ENCODE measurements at places on chromosomes 1 and 21.

- no peaks in the 10 kb centered on the region for H3K27me3 ChIP-seq
- no peaks in the 10 kb centered on the region for H3K36me3 ChIP-seq
- no peak for DNase-seq
- H3K4me3 ChIP-seq, result no peak overlapping the region
- H3K4me1 ChIP-seq, result no peaks in the 10 kb centered on the region
- H3K27ac ChIP-seq, result no peak overlapping the region
Measured at GRCh38 chr1:168629466-168629865, 53.1 kb downstream of the XCL1 start.

DNA sequence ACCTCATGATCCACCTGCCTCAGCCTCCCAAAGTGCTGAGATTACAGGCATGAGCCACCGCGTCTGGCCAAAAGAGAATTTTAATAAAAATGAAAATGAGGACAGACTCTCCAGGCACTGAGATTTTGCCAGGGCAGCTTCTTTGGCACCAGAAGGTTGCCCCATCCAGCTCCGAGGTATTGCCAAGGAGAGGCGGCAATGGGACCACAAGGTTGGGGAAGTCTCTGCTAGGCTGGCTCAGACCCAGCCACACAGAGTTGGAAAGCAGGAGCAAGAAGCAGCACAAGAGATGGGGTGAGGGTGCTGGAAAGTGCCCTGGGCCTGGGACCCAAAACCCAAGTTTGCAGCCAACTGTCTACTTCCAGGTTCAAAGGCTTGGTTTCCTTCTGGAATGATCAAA is 200.9 kb downstream of the HHIPL2 start:
- no peaks in the 10 kb centered on the region for H3K36me3 ChIP-seq
- H3K27ac ChIP-seq, result no peak overlapping the region
- DNase-seq, result no peak

DNA sequence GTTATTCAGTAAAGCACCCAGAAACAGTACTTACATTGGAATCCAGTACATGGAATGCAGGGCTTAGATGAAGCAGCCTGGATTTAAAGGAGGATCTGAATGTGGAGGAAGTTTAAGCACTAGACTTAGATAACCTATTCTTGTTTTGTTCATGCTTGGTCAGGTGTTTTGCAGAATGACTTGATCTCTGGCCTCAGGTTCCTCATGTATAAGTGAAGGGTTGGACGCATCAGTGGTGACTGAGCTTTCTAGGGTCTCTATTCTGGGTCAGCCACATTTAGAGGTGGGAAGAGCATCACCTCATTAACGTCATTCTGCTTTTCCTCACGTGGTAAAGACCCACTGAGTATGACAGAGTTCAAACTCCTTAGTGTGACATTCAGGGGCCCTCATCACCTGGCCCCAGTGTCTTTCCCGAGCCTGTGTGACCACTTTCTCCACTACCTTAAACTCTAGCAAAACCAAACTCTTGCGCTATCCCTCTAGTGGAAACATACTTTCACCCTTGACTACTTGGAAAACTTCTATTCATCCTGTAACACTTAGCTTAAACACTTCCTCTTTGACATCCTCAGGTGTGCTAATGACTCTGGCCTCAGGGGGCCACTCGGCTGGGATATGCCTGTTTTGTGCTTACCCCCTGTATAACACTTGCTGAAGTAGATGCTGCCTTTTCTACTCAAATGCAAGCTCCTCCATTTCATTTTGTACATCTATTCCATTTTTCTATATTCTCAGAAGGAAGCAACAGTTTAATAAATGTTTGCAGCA is 871 bp upstream of the ERICH3 start:
- peaks cover 2% of the 10 kb centered on the region for H3K27me3 ChIP-seq
- H3K4me1 ChIP-seq, result no peaks in the 10 kb centered on the region
- no peak overlapping the region for H3K27ac ChIP-seq
- no peaks in the 10 kb centered on the region for H3K36me3 ChIP-seq

DNA sequence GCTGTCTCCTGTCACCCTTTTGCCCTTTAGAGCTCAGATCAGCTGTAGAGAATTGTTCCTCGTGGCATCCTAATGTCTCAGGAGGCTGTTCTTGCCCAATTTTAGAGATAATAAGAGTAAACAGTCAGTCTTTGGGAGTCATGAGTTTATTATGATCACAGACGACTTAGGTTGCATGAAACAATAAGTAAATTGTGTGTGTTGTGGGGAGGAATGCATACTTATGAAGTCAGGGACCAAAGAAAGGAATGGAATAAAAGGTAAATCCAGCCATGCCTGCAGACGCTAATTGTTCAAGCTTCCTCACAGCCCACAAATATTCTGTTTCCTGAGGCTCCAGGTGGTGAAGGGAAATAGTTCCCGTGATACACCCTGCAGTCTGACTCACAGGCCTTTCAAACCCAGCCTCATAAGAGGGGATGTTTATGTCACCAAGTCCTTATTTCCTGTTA is 897 bp downstream of the EPHX4 start:
- peaks cover 6% of the 10 kb centered on the region for H3K27me3 ChIP-seq
- peak; percentile 60 for DNase-seq
- H3K4me1 ChIP-seq, result peaks cover 4% of the 10 kb centered on the region

DNA sequence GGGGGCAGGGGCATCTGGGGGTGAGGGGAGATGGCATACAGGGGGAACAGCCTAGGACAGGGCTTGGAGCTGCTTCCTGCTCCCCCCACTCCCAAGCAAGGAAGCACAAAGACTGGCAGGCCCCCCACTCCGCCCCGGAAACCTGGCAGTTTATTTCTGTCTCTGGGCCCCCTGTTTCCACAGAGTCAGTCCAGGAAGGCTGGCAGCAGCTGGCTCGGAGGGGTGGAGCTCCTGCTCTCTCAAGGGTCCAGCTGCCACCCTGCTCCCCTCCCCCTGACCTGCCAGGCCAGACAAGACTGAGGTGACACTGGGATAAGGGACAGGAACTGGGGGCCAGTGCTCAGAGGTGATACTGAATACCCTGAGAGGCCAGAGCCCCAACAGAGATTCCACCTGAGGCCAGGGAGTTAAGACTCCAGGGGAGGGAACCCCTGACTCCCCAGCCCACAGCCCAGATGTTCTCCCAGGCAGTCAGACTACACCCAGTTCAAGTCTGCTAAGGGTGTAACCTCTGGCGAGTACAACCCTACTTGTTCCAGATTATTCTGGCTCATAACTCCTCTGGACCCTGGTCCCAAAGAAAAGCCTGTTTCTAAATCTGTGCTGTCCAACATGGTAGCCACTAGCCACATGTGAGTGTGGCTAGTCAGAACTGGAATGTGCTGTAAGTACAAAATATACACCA is 26.3 kb downstream of the AHDC1 start:
- no peaks in the 10 kb centered on the region for H3K27me3 ChIP-seq
- no peak overlapping the region for H3K4me3 ChIP-seq
- H3K27ac ChIP-seq, result peak overlapping the region; percentile 17
- DNase-seq, result no peak
- no peaks in the 10 kb centered on the region for H3K36me3 ChIP-seq

DNA sequence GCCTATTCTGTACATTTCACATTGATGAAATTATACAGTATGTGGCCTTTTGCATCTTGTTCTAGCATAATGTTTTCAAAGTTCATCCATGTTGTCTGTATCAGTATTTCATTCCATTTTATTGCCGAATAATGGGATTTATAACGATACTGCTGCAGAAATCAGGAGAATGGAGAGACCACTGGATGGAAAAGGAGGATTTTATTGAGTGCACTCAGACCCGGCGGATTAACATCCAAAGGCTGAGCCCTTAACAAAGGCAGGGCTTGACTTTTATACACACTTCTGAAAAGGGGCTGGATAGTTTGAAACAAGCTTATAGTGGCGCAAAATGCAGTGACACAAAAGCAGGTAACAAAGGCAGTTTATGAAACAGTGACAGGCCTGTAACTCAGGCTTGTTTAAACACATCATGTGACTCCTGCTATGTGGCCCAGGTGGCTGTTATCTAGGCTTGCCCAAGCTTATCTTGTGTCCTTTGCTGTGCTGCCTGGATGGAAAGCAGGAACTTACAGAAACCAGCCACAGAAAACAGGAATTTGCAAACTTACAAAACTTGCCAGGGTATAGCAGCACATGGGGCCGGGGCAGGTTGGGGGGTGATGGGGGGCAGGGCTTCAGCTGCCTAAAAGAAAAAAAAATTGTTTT is 32.8 kb upstream of the KCNJ15 start:
- no peaks in the 10 kb centered on the region for H3K4me1 ChIP-seq
- H3K36me3 ChIP-seq, result no peaks in the 10 kb centered on the region
- no peak overlapping the region for H3K4me3 ChIP-seq
- H3K27ac ChIP-seq, result no peak overlapping the region
- no peaks in the 10 kb centered on the region for H3K27me3 ChIP-seq

- H3K4me3 ChIP-seq, result no peak overlapping the region
- no peaks in the 10 kb centered on the region for H3K36me3 ChIP-seq
- no peaks in the 10 kb centered on the region for H3K27me3 ChIP-seq
Measured at GRCh38 chr1:100861379-100861778, 33.3 kb downstream of the EXTL2 start.

- no peak overlapping the region for H3K27ac ChIP-seq
- H3K4me3 ChIP-seq, result no peak overlapping the region
- H3K27me3 ChIP-seq, result no peaks in the 10 kb centered on the region
- peaks cover 4% of the 10 kb centered on the region for H3K4me1 ChIP-seq
- no peaks in the 10 kb centered on the region for H3K36me3 ChIP-seq
- no peak for DNase-seq
Measured at GRCh38 chr1:228825840-228826484, 90.7 kb downstream of the RHOU start.

GRCh38 chr1:25049190-25049589 is 119.1 kb upstream of the RUNX3 start:
- H3K4me1 ChIP-seq, result no peaks in the 10 kb centered on the region
- no peak overlapping the region for H3K27ac ChIP-seq
- H3K27me3 ChIP-seq, result no peaks in the 10 kb centered on the region
- no peaks in the 10 kb centered on the region for H3K36me3 ChIP-seq

- H3K27ac ChIP-seq, result no peak overlapping the region
- no peak overlapping the region for H3K4me3 ChIP-seq
- H3K4me1 ChIP-seq, result peaks cover 9% of the 10 kb centered on the region
- H3K36me3 ChIP-seq, result peaks cover 4% of the 10 kb centered on the region
Measured at GRCh38 chr1:91863498-91863897, 22.5 kb downstream of the TGFBR3 start.

- H3K27ac ChIP-seq, result no peak overlapping the region
- no peaks in the 10 kb centered on the region for H3K27me3 ChIP-seq
- no peak for DNase-seq
- no peaks in the 10 kb centered on the region for H3K36me3 ChIP-seq
- H3K4me1 ChIP-seq, result no peaks in the 10 kb centered on the region
- H3K4me3 ChIP-seq, result no peak overlapping the region
Measured at GRCh38 chr21:14543983-14544382, 2.1 kb downstream of the SAMSN1 start.

GRCh38 chr1:24544239-24544638 is 11.6 kb upstream of the NCMAP start:
- no peak overlapping the region for H3K27ac ChIP-seq
- no peak overlapping the region for H3K4me3 ChIP-seq
- no peaks in the 10 kb centered on the region for H3K4me1 ChIP-seq
- DNase-seq, result no peak
- H3K27me3 ChIP-seq, result no peaks in the 10 kb centered on the region

DNA sequence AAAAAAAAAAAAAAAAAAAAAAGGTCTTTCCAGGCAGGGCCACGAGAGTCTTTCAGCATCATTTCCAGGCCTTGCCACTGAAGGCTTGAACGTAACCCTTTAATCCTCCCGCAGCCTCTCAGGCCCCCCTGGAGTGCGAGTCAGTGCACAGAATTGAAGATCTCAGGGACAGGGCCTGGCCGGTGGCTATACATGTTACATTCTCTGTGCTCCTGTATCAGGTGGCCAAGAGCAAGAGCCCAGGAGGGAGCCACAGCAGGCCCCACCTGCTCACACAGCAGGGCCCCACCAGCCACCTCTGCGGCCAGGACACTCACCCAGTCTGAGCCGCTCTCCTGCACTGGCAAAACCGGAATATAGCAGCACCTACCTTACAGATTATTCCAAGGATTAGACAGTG is 34.1 kb upstream of the SLC25A33 start:
- H3K4me1 ChIP-seq, result no peaks in the 10 kb centered on the region
- no peaks in the 10 kb centered on the region for H3K27me3 ChIP-seq
- H3K36me3 ChIP-seq, result no peaks in the 10 kb centered on the region
- no peak overlapping the region for H3K4me3 ChIP-seq
- no peak overlapping the region for H3K27ac ChIP-seq

DNA sequence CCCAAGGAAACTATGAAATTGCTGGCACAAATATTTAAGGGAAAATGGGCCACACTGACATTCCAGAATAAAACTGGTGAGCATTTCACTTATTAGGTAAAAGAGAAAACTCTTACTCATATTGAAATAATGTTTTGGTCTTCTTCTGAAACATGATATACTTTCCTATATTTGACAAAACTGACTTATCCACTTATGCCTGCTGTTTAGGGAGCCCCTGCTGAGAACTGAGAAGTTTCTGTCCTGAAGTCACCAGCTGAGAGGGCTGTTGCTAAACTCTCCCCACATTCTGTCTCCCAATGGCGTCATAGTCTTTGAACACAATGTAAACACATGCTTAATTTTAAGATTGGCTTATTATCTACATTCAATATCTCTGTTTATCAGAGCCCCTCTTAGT is 46.8 kb upstream of the ZC3H11B start:
- no peak overlapping the region for H3K4me3 ChIP-seq
- no peaks in the 10 kb centered on the region for H3K4me1 ChIP-seq
- H3K27ac ChIP-seq, result no peak overlapping the region
- no peaks in the 10 kb centered on the region for H3K36me3 ChIP-seq

GRCh38 chr1:46652321-46653100 is 15.7 kb downstream of the ATPAF1 start:
- no peak for DNase-seq
- no peaks in the 10 kb centered on the region for H3K4me1 ChIP-seq
- no peak overlapping the region for H3K27ac ChIP-seq
- no peaks in the 10 kb centered on the region for H3K27me3 ChIP-seq

DNA sequence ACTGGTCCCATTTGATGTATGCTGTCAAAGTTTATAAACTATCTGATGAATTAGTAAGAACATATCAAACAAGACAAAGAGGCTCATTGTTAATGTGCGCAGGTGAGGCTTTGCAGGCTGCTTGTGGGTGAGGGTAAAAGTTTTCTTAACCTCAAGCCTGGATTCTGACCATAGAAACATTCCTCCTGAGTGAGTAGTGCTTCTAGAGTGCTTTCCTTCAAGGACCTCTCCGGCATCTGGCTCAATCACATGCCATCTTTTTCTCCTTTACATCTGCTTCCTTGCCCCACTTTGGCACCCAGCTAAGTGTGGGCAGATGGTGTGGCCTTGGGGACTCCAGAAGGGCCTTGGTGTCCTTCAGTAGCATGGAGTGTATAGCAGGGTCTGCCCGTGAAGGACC is 104.0 kb downstream of the ROR1 start:
- no peaks in the 10 kb centered on the region for H3K27me3 ChIP-seq
- H3K4me1 ChIP-seq, result peaks cover 75% of the 10 kb centered on the region
- H3K4me3 ChIP-seq, result no peak overlapping the region
- H3K27ac ChIP-seq, result peak overlapping the region; percentile 61
